ENCODE measurements at places on chromosomes 7 and 10.

GRCh38 chr10:120067427-120067826 lies 174.9 kb downstream of the SEC23IP start:
- no peak for DNase-seq

DNA sequence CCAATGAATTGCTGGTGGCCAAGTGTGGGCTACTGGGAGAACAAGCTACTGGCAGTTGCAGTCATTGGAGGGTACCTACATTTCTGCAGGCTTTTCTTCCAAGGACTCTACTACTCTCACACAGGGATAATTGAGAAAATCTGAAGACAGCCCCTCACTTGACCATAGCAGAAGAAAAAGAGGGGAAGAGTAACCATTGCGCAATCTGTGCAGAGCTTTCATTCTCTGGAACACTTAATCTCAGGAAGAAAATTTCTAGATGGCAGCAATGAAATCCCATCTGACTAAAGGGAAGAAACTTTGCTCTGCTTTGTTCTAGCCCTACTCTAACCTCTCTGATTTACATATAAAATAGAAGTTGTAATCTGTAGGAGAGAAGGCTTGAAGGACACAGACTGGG lies 1239.6 kb upstream of the SORCS1 start:
- DNase-seq, result no peak

DNA sequence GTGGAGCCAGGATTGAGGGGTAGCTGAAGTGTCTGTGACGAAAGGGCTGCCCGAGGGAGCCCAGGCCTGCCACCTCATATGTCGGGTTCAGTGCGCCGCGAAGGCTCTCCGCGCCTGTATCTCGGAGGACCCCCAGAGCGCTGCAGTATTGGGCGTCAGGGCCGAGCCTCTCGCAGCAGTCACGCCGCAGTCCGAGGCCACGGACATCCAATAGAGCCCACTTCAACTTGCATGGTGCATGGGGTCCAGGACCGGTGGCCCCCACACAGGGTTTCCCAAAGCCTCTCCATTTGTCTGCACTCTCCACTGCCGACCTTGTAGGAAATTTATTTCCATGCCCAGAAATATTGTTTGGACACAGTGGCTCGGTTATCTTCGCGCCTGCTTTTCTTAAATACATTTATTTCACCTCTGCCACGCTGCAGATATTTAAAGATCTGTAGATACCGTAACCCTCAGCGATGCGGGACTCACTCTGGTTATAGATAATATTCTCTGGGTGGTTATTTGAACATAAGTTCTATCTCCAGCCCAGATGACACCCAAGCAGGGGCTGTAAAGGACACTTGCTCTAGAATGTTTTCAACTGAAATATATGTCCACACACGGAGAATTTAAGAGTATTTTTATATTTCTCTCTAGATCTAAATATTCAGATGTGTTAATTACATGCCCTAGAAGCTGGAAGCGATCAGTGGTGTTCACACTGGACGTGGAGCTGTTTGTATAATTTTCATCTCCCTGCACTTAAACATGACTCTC lies 5.1 kb upstream of the ZNF503 start:
- DNase-seq, result no peak

DNA sequence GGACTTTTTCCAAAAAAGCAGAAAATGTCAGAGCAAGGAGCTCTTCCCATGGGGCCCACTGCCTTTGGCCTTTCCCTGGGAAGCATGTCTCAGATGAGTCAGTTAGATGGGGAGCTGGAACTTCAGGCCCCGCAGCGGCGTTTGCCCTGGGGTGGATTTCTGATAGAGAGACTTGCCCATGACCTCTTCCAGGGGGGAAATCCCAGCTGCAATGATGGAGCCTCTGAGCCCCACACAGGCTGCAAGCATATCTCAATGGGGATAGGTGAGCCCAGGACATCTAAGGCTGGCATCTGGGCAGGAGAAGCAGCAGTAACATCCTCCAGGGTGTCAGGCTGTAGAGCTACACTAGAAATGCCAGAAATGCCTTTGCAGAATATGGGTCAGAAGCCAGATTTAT lies 269.2 kb upstream of the TCERG1L start:
- no peak for DNase-seq

DNA sequence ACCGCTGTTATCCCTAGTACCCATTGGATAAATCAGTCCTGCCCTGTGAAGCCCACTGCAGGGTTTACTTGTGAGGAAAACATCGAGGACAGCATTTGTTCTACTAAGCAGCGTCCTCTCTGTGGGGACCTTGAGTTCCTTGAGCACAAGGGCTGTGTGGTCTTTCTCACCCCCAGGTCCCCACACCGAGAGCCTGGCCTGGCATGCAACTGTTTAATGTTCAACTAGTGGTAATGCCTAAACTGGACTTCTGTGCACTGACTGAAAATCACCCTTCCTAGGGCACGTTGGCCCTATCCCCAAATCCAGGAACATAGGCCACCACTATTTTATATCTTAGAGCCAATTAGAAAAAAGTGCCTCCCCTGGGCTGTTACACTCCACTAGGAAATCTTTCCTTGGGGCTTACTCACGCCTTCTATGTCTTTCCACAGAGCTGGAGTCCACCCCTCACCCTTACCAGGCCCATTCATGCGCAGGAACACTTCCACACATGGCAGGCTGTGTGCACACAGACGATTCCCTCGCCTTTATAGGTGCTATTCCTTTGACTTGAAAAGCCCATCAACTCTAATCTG lies 1.7 kb upstream of the TMEM213 start:
- DNase-seq, result no peak

GRCh38 chr7:22633286-22633953 lies 93.6 kb upstream of the IL6 start:
- peak; percentile 40 for DNase-seq

- DNase-seq, result no peak
Observed at GRCh38 chr10:124680675-124681074, 63.5 kb downstream of the FAM53B start.

GRCh38 chr10:35685402-35685801 lies 43.3 kb upstream of the FZD8 start:
- DNase-seq, result no peak

- no peak for DNase-seq
Observed at GRCh38 chr10:69744971-69745370, 56.7 kb upstream of the COL13A1 start.

GRCh38 chr7:98360221-98361130 lies 40.4 kb downstream of the BAIAP2L1 start:
- DNase-seq, result no peak

DNA sequence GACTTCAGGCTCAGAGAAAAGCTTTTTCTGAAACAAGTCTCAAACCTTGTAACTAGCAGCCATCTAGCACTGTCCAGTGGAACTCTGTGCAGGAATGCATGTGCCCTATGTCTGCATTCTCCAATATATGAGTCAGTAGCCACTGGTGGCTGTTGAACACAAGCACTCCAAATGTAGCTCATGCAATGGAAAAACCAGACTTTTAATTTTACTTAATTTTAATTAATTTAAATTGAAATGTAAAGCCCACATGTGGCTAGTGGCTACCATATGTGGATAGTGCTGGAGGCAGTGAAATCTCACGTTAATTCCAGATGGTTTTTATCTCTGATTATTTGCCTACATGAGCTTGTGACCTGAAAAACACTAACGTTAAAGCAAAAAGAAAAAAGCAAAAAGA lies 225.1 kb downstream of the GATA3 start:
- no peak for DNase-seq

- DNase-seq, result peak; percentile 72
Observed at GRCh38 chr7:140640060-140640637, 464 bp downstream of the DENND2A start.

DNA sequence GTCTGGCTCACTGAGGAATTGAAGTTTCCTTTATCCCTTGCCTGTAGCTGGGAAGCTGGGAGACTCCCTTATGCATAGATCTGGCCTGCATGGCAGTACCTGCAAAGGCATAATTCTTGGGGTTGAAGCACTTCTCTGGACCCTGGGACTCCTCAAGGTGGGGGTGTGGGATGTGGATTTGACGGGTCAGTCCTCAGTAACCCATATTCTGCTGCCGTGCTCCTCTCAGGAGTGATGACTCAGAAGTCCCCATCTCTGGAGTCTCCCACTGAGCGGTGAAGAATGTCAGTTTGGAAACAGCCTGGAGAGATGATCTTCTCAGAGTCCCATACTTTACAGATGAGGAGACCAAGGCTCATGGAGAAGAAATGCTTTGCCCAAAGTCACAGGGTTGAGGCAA lies 49.0 kb downstream of the SORCS3 start:
- DNase-seq, result no peak

- no peak for DNase-seq
Observed at GRCh38 chr7:77827999-77828398, 29.4 kb downstream of the PHTF2 start.

- DNase-seq, result no peak
Observed at GRCh38 chr10:95401704-95402469, 111.1 kb upstream of the PDLIM1 start.

DNA sequence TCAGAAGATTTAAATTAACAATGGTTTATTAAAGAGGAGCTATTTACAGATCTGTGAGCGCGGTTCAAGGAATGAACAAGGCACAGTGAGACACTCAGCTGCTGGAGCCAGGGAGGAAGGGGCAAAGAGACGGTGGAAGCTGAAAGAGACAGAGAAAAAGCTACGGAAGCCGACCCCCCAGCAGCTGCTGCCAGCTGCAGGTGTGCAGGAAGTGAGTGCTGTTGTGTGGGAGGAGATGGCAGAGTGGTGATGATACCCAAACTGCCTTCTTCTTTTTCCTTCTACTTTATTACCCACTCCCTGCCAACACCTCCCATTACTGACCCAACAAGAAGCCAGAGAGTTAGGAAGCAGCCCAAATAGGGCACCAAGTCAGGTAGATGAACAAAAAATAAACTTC lies 41.9 kb upstream of the MBL2 start:
- no peak for DNase-seq

DNA sequence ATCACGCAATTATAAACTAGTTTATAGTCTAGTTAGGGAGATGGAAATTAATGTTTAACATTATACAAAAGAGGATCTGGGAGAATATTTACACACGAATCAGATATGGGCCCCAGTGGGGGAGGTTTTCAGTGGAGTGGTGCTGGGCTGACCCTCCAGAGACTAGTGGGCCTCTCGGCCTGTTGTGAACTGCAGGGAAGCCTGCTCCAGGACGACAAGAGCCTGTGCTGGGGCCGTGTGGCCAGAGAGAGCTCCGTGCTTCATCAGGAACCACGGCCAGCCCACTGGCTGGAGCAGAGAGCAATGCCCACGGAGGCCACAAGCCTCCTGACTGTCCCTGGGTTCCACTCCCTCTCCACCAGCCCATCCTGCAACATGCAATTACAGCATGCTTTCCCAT lies 11.3 kb upstream of the ESYT2 start:
- DNase-seq, result no peak

- peak; percentile 61 for DNase-seq
Observed at GRCh38 chr10:75029857-75030256, 81.6 kb upstream of the SAMD8 start.

DNA sequence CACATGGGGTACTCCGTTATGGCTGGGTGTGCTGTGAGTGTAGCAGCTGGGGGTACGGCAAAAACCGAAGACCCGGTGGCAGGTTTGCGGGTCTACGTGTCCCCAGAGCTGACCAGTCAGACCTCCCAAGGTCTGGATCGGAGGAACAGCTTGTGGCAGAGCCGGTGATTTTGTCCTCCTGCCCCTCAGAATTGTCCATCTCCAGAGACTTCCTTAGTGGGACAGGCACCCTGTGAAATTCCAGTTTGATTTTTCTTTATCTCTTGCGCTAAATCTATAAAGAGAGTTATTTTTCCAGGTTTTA lies 1.0 kb downstream of the EIF3B start:
- DNase-seq, result no peak

DNA sequence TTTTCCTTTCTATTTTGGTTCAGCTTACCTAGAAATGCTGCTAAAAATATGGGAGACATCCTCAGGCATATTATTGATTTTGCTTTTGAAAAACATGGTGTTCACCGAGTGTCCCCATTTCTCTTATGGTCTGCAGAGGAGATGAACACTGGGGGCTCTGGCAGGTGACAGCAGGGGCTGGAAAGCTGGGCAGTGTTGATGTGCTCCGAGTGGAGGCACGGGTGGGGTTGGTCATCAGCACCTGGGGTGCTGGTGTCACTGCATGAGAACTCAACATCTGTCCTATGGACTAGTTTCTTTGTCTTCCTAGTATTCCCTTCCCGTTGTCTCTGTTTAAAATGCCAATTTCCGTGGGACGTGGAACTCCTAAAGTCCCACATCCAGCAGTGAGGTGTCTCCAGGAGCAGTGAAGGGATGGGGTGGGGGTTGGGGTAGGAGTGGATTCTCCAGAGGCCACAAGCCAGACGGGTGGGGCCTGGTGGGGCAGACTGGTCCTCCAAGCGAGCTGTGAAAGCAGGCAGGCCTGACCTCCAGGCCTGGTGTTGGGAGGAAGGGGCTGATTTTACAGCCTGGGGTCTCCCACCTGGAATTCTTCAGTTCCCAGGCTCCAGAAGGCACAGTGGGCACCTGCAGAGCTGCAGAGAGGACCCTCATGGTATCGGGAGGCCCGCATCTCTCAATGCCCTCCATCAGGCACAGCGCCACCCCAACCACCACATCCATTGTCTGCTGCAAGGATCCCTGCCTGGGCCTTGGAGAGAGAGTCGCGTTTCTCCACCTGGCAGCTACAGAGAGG lies 24.4 kb downstream of the ZNF775 start:
- no peak for DNase-seq

DNA sequence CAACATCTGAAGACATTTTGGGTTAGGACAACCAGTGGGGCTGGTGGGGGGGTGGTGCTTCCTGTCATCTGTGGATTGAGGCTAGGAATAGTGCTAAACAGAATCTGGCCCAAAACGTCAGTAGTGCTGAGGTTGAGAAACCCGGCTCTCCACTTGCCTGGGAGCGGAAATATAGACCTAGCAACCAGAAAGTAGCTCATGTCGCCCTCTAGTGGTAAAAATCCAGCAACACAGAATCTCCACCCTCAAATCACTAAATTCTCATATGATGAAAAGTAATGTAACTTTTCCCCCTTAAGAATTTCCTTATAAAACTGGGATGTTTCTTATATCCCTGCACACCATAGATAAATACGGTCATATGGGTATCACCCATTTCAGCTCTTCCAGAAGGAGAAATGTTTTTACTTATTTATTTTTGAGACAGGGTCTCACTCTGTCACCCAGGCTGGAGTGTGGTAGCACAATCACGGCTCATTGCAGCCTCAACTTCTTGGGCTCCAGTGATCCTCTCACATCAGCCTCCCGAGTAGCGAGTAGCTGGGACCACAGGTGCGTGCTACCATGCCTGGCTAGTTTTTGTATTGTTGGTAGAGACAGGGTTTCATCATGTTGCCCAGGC lies 34.4 kb downstream of the ZC3HAV1 start:
- peak; percentile 88 for DNase-seq

DNA sequence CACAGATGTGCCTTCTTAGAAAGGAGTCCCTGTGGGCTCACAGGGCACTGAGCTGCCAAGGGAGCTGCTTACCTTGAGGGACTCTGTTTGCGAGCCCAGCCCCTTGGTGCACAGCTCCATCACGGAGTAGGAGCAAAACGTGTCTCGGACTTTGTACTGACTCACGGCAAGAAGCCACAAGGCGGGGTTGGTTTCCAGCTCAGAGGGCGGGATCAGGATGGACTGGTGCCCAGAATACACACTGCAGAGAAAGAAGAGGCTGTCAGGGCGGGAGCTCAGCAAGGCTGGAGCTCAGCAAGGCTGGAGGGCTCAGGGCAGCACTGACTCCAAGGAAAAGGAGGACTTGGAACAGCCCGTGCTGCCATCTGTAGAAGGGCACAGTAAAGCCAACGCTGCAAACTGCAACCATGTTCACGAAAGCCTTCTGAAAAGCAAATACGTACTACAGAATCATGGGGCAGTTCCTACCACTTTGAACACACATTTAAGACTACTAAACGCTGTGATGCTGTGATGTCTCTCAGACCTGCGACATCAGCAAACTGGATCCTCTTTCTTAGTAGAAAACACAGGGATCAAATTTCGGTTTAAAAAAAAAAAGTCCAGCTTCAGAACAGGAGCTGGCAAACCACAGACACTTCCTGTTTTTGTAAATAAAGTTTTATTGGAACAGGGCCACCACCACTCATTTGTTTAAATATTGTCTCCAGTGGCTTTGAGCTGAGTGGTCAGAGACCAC lies 194.3 kb downstream of the ZMYND11 start:
- peak; percentile 97 for DNase-seq

Data from muscle of leg (tissue), 16 donors.